T-helper 9 cell (primary cell): ENCODE measurements at places on chromosomes 5 and 9.

DNA sequence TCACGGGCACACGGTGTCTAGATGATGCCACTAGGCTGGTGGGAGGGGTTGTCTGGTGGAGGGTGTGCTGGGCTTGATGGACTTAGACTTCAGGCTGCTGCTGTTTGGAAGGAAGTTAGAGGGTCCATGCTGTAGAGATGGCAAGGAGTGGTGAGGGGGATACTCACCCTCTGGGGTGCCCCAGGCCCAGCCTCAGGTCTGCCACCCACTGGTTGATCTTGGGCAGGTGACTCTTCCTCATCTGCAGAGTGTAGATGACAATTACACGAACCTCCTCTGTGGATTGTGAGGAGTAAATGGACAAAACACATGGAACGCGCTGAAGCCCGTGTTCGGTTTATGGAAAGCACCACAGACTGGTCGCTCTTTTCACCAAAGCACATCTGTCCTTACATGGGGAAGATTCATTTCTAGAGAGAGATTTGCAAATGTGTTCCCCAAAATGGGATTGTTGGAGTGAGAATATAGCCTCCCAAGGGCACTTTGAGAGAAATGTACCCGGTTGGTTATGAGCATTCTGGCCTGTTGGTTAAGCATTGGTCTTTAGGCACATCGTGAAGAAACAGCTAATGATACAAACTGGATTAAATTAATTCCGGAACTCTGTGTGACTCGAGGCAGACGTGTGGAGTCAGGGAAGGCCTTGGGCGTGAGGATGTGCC lies 58.2 kb downstream of the ZNF618 start:
- DNase-seq = no peak

GRCh38 chr5:180090769-180091546 lies 19.4 kb upstream of the RNF130 start:
- DNase-seq = no peak

GRCh38 chr9:78214492-78214891 lies 21.4 kb upstream of the CEP78 start:
- DNase-seq = no peak

DNA sequence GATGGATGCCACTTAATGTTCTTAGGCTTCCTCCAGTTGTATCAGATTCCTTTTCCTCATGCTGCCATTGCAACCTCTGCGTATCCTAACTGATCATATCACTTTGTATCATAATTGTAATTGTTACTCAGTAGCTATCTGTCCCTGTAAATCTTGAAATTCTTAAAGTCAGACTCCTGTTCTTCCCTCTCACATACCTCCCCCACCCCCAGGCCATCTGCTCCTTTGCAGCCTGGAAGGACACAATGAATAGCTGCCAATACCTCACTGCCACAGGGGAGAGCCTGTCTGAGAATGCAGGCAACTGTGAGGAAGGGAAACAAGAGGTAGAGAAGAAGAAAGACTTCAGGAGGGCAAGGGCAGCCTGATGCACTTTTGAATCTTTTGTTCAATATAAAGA lies 228.5 kb downstream of the ENC1 start:
- no peak for DNase-seq

DNA sequence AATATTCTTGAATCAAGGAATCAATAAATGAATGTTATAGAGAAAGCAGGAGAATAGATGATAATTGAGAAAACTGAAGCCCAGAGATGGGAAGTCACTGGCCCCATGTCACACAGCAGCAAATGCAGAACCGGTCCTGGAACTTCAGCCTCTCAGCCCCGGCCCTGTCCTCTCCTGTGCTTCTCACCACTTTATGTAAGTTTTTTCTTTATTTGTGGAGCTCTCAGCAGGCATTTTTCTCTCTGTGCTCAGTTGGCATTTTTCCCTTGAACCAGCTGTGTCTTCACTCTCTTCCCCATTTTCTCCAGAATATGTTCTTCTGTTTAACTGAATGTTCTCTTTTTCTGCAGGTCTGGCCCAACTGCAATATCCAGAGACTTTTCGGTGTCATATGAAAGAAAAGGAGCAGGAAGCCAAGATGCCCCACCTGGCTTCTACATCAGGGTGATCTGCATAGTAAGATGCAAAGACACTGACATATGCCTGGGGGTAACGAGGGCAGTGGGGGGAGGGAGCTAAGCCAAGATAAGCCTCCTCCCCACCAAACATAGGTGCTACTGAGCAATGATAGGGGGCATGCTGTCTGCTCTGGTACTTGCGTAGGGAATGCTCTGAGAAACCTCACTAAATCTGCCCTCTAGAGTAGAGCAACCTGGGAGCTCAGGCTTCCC lies 12.8 kb upstream of the LCP2 start:
- DNase-seq = no peak

DNA sequence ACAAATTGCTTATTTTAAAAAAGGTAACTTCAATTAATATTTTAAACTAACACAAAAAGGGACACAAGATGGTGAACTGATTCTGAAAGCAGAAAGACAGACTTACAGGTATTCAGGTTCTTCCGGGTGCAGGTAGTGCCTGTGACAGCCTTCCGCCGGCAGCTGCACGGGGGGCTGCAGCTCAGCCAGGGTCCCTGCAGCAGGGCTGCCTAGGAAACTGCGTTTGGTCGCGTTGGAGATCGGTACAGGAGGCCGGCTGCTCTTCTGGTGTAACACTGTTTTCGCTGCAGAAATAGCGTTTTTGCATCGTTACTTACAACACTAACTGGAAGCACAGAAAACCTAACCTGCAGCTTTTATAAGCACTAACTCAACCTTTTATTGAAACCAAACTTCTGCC lies 80.0 kb downstream of the CAMSAP1 start:
- no peak for DNase-seq

DNA sequence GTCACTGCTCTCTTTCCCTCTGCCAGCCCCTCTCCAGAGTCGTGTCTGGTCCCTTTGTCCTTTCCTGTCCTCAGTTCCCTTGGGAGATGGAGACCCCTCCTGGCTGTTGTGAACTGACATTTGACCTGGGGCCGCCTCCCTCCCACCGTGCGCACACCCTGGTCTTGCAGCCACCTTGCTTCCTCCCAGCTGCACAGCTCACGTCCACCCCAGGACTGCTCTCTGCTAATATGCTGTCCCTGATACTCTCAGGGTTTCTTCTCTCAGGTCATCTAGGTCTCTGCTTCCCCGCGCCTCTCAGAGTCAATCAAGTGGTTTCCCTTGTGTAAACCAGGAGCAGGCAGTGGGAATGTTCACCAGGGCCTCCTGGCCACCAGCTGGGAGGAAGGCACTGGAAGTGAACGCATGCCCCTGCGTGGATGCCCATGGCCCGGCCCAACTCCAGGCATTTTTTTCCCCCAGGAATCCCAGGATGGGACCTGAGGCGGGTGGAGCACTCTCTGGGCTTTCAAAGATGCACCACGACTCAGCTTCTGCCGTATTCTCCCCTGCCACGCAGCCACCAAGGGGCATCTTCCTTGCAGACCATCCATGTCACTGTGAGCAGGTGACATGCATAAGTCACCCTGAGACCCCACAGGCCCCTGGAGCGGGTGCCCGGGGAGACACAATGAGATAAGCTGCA lies 142.4 kb downstream of the OLFM1 start:
- DNase-seq = no peak

- no peak for DNase-seq
Measured at GRCh38 chr5:154627698-154628678, 127.2 kb upstream of the LARP1 start.

DNA sequence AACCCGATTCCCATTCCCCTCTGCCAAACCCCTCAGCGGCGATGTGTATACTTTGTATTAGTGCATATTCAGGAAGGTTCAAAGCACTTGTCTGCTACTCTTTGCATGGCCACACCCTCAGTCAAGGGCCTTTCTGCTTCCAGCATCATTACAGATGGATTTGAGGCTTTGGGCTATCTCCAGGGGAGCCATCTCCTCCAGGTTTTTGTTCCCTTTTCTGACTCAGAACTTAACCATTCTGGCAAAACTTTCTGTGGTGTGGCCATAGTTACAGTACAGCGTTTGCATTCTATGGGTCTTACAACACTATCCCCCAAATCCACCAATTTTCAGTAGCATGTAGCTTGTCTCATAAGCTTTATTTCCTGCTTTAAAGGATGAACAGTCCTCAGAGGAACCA lies 36.0 kb upstream of the SVEP1 start:
- DNase-seq = no peak

- DNase-seq = no peak
Measured at GRCh38 chr9:98879963-98880310, 63.8 kb upstream of the COL15A1 start.

- no peak for DNase-seq
Measured at GRCh38 chr5:111813537-111813936, 56.5 kb upstream of the NREP start.

DNA sequence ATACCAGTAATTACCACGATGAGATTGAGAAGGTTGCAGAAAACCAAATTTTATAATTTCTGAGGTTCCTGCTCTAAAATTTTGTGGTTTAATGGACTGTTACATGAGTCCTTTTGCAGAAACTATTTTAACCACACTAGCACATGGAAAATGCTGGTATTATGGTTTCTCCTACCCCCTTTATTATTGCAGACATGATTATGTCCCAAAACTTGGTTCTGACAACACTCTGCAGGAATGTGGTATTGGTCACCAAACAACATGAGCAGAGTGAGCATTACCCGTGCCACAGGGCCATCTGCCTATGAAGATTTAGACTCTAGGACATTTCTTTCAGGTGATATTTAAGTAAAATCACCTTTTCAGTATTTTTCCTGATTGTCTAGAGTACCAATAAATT lies 2.8 kb upstream of the ECM2 start:
- DNase-seq = no peak

DNA sequence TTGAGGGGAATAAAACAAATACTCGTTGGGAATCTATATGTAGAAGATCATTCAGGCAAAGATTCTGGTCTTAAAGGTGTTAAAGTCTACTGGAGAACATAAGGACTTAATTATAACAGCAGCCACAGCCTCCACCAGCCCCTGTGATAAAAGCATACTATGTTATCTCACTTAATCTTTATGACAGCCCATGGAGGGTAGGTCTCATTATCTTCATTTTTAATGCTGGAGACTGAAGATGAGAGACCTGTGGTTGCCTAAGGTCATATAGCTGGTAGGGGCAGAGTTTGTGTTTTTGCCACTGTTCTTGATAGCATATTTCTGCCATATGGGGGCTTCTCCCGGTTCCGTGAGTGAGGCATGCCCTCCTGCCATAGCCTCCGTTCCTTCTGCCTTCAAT lies 88.7 kb downstream of the TRIO start:
- no peak for DNase-seq

DNA sequence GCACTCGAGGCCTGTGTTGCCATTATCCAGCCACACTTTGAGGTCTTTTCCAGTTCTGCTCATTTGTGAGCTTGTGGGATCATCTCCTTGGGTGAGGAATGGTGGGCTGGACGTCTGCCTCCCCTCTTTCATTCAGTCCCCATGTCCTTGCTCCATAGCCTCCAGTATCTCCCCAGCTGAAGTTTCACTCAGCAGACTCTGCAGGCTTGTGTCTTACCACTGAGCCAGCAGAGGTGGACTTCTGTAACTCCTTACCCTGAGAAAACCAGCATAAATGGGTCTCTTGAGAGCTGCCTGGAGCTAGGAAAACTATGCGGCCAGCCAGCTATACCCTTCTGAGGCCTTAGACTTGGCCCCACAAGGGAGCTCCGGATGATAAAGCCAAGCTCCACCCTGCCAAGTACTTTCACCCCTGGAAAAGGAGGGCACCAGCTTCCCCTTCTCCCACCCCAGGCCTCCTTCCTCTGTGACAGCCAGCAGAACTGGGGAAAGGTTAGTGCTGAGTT lies 12.2 kb downstream of the IRF1 start:
- DNase-seq = no peak

- no peak for DNase-seq
Measured at GRCh38 chr5:107517185-107518033, 153.3 kb downstream of the EFNA5 start.

DNA sequence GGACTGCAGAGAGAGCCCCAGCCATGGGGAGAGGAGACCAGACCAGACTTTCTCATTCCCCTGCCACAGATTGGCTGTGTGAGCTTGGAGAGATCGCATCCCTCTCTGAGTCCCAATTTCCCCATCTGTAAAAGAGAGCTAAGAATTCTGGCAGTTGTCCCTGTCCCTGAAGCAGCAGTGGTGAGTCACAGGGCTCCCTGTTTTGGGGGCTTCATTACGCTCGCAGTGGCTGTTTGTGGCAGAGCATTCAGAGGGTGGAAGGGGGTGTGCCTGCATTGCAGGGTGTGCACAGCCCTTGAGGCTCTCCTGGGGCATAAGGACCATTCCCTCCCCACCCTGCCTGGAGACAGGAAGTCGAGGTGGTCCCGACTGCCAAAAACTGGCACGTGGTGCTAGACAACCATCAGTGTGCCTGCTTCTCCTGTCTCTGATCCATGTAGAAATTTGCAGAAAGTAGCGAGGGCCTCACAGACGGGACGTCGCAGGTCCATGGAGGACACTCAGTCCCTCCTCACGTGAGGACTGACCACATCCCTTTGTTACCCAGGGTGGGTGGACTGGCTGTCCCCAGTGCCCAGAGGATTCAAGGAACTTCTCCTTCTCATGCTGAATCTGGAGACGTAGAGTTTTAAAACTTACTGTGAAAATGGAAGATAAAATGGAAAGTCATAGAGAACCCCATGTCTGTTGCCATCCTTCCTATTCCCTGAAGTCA lies 35.3 kb downstream of the HRH2 start:
- no peak for DNase-seq

- DNase-seq = no peak
Measured at GRCh38 chr5:11045411-11045810, 284.4 kb upstream of the DAP start.

DNA sequence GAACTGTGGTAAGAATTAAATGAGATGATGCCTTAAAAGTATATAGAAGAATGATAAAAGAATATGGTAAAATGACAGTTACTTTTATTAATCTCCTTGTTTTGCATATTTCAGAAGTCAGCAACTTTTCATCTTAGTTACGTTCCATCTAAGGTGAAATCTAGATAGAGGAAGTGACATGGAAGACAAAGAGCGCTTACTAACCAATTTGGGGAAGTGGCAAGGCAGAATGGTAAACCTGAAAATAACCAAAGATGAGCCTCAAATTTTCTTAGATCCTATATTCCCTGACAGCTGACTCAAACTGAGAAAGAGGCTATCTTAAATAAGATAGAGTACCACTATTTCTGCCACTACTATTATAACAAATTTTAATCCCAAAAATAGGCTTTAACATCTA lies 52.5 kb downstream of the FGF10 start:
- DNase-seq = no peak

- no peak for DNase-seq
Measured at GRCh38 chr5:178273665-178274541, 41.3 kb upstream of the PHYKPL start.

- DNase-seq = no peak
Measured at GRCh38 chr5:60945813-60946187, 795 bp downstream of the NDUFAF2 start.

DNA sequence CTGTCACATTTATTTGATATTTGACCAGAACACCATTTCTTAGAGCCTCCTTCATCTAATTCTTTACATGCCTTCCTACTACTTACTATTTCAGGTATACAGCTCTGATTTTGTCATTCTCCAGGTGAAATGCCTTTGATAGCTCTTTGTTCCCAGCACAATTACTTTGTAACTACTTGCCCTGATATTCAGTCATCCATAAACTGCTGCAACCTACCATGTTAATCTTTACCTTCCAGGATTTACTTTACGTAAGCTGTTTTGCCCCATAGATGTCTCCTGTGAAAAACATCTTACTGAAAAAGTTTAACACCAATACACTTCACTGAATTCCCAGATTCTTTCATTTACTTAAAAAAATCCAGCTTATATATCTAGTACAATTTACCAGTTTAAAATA lies 443.8 kb upstream of the CYLC2 start:
- no peak for DNase-seq

GRCh38 chr9:76297721-76298239 lies 96.4 kb downstream of the RFK start:
- DNase-seq = no peak
